ENCODE measurements at places on chromosomes 7 and 10.

DNA sequence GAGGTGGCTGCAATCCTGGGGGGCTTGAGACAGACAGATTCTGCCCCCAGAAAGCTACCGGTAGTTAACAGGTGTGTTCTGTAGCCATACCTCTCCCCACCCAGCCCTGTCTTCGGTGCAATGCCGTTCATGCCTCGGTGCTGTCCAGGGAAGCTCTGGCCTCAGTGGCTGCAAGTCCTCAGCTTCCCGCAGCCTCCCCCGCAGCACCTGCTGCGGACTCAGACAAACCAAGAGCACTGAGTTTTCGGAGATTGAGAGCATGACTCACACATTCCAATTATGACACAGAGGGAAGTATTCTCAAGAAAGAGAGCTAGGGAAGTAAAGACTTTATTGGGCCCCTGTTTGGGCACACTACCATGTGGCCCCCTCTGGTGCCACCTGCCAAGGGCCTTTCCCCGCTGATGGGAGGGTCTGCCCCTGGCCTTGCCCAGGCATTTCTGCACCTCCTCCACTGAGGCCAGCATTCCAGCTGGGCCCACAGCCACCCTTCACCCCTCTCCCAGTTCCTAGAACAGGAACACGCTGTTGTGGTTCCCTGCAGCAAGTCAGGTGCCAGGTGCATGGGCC lies 30.2 kb upstream of the EZH2 start:
- no peak for DNase-seq

GRCh38 chr10:117619223-117619622 lies 76.7 kb downstream of the EMX2 start:
- no peak for DNase-seq

DNA sequence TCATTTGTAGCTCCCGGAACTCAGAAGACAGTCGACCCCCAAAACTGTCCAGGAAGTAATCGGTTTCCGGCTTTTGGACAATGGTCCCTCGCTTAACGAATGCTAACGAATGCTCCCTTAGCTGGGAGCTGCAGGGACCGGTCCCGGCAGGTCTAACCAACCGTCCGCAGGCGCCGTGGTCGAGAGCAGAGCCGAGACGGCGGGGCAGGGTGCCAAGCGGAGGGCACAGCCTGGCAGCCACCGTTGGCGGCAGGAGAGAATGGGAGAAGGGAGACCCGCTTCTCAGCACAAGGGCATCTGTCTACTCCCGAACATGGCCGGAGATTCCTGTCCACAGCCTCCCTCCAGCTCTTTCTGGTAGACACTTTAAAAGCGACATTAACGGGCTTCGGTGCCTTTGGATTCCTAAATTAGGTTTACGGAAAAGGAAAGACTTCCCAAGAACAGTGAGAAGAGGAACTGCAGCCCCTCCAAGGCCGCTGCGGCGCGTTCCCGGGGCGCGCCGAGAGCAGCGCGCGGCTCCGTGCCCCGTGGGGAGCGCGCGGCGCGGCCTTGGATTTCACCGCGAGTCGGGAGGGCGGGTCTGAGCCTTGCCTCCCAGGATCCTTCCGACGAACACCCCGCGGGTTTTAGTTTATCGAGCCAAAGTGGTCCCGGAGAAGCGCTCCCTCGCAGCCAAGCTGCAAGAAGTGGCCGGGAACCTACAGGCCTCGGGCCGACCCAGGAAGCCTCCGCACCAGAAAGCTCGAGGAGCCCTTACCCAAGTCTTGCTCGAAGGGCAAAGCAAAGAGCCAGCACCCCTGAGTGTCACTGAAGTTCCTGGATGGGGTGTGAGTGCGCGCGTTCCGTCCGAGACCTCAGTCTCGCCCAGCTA lies 3.6 kb upstream of the TBX20 start:
- DNase-seq: peak; percentile 59

DNA sequence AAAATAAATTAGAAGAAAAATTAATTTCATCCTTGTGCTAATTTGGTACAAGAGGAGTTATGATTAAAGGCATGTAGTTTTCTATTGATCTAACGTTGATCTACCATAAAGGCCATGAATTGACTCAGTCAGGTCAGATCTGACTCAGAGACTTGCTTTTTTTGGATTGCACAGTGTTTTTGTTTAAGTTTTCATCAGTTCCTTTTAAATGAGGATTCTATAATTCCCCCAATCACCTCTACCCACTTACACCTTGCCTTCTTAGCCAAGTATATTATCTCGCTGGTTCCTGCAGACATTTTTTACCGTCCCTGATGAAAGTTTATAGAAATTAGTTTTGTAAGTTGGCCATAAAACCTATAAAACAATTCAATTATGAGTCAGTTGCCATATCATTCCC lies 132.4 kb upstream of the PALS2 start:
- no peak for DNase-seq

DNA sequence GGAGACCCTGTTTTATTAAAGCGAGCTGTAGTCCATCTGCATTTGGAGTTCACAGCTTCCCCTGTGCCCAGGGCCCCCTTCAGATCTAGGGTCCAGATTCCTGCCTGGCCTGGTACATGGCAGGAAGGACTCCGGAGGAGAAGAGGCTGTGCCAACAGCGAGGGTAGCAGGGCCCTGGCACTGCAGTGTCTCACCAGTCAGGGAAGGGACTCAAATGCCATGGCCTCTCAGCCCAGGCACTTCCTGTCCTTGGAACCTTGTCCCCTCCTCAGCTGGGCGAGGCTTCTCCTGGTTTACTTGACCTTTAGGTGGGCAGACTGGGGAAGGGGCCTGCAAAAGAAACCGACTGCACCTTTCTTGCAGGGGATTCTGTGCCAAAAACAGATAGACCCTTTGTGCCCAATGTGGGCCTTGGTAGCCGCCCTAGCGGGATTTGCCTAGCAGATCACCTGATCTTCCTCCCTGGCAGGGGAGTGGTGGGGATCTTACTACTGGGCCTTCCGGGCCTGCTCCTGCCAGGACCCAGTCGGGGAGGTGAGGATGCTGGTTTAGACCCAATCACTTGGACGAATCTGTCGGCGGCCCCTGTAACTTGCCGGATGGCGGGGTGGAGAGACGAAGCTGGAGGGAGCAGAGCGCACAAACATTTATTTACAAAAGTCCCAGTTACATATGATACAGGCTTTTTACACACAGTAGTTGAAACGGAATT lies 161.9 kb downstream of the RNF216 start:
- DNase-seq: no peak

- DNase-seq: no peak
Observed at GRCh38 chr7:104123786-104124185, 84.0 kb downstream of the ORC5 start.

- no peak for DNase-seq
Observed at GRCh38 chr7:142892951-142893350, 7.4 kb upstream of the TRPV6 start.

DNA sequence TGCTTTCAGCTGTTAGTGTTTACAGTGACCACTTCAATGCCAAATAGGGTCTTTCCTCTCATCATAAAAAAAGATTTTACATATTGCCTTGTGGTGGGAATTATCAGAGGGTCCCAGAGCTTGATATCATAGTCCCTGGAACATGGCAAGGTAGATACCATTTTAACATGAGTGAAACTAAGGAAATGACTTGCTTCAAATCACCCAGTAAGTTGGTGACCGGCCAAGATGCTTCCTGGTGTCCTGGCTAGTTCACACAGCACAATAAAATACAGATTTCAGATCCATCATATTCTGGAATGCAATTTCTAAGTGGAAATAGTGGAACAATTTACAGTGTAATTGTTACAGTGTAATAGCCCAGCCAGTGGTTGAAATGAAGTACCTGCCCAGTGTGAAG lies 36.6 kb downstream of the CNNM1 start:
- DNase-seq: no peak

GRCh38 chr7:47186316-47186715 lies 395.6 kb downstream of the TNS3 start:
- no peak for DNase-seq

- no peak for DNase-seq
Observed at GRCh38 chr10:86601956-86602602, 52.3 kb upstream of the OPN4 start.

GRCh38 chr7:8937204-8937603 lies 503.8 kb downstream of the NXPH1 start:
- no peak for DNase-seq
